ENCODE measurements at places on chromosomes 3 and 15.

DNA sequence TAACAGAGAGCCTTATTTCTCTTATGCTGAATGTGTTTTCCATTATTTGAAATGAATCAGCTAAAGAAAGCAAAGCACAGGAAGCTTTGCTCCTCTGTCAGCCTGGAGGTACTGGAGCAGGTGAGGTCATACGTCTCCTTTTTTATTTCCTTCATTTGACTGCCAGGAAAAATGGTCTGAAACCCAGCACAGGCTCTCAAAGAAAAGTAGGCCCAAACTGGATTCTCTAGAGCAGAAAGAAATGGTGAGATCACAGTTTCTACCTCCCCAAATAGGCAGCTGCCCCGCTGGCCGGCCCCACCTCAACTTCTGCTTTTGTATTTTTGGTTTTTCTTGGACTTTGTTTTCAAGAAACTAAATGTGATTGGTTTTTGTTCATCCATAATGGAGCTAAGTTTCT, 95.1 kb downstream of the RPL39L start:
- no peak for DNase-seq

GRCh38 chr15:99486371-99487336, 79.1 kb upstream of the MEF2A start:
- DNase-seq, result no peak

GRCh38 chr15:70494852-70495571, 268.3 kb downstream of the UACA start:
- DNase-seq, result no peak

- no peak for DNase-seq
Measured at GRCh38 chr15:63172851-63173451, 15.7 kb upstream of the RPS27L start.

DNA sequence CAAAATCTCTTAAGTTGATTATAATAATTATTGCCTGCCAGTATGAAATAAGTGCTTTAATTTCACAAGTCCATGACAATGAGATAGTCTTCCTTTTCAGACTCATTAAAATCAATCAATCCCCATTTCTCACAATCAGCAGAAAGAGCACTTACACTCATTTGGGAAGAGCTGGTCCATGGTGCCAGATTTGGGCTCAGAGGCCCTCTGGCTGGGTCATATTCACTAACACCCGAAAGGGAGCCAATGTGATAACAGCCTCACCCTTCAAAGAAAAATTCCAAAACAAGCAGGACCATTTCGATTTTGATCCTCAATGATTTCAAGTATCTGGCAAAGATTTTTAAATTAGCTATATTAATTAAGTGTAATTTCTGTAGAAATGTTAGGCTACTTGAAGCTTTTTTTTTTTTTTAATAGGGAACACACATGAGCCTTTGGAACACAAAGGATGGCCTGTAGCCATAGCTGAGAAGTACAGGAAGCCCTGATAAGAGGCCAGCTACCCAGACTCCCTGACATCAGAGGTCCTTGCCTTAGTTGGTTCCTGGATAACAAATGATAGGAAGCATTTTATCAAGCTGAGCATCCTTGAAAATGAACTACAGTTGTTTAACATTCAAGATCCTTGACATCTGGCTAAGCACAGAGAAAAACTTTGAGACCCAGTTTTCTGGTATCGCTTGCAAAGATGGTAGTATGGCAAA, 17.1 kb downstream of the MCF2L2 start:
- DNase-seq, result no peak

DNA sequence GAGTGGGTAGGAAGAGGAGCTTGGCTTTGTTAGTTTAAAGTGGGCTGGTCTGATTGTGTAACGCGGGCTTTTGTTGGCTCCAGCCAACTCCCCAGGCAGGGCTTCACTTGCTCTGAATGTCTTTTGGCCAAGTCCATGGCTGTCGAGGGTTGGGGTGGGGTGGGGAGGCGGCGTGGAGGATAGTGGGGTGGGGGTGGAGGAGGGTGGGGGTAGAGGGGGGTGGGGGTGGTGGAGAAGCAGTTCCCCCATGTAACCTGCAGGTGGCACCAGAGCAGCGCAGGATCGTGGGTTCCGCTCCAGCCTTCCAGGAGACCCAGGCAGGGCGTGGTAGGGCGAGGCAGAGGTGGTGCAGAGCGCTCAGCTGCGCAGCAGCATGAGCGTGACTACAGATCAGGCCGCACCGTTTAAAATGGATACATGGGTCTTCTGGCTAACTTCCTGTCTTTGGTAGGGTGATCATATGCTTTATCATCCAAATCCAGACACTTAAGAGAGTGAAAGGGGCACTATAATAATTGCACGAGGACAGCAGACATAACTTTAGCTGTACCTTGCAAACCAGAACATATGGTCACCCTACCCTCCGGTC, 28.3 kb downstream of the GOLGA6A start:
- peak; percentile 66 for DNase-seq

GRCh38 chr3:193732391-193732790, 139.4 kb downstream of the OPA1 start:
- no peak for DNase-seq

GRCh38 chr15:66050264-66050663, 181.0 kb downstream of the RAB11A start:
- no peak for DNase-seq

DNA sequence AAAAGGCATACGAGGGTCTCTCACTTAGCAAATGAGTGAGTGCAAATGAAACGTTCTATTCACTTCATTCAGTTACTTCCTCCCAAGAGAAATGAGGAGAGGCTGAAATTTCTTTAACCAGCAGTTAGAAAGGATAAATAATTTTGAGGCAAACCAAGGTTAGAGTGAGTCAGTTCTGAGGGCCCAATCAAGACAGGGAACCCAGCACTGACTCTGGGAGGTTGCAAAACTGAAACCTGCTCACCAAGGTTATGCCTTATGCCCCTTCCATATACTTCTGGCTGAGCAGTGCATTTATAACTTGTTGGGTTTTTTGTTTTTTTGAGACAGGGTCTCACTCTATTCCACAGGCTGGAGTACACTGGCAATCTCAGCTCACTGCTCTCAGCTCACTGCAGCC, 4.5 kb upstream of the RPSA start:
- no peak for DNase-seq

DNA sequence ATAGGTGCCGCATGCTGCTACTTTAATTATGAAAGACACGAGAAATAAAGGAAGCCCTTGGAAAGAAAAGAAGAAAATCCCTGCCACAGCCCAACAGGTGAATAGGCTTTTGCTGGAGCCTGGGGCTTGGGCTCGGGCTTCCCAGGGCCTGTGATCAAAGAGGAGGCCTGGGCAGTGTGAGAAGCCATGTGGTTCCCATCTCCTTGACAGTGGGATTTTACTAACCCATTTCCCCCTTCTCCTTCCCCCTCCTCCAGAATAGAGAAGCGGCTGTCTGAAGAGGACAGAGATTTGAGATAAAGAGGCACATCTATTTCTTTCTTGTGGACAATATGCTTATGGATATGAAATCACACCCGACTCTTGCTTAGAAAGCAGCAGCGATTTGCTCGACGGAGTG, 369.1 kb downstream of the MCTP2 start:
- DNase-seq, result no peak

DNA sequence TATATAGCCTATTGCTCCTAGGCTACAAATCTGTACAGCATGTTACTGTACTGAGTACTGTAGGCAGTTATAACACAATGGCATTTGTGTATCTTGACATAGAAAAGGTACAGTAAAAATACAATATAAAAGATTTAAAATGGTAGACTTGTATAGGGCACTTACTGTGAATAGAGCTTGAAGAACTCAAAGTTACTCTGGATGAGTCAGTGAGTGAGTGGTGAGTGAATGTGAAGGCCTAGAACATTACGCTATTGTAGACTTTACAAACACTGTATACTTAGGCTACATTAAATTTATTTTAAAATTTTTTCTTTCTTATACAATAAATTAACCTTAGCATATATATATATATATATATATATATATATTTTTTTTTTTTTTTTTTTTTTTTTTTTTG, 140.0 kb upstream of the UBE2E1 start:
- DNase-seq, result no peak

DNA sequence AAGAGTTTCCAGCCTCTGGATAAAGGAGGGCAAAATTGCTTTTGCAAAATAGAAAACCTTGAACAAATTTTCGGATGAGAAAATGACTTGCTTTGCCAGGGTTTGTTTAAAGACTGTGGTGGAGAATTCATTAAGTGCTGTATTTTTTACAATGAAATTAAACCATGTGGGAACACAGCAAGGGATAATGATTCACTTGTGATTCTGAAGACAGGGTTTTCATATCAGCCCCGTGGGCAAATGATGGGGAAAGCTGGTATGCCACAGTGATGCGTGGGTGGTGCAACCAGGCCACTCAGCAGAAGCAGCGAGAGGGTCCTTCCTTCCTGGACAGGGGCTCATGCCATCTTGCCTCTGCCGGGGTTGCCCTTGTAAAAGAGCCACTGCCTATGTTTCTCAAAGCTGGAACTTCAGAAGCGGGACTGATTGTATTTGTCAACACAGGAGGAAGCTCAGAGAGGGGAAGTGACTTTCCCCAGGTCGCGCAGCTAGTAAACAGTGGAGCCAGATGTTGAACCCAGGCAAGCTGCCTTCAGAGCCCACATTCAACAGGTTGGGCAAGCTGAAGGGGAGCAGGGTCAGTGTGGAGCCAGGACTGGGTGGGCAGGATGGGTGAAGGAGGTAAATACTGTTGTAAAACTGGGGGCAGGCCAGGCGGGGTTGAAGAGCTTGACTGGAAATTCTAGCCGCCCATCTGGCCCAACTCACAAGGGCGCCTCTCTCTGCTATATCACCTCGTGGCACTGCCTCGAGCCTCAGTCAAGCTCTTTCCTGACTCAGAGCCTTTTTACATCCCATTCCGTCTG, 79.1 kb downstream of the TOP2B start:
- no peak for DNase-seq

GRCh38 chr3:120558771-120559241, 37.3 kb upstream of the NDUFB4 start:
- DNase-seq, result no peak

DNA sequence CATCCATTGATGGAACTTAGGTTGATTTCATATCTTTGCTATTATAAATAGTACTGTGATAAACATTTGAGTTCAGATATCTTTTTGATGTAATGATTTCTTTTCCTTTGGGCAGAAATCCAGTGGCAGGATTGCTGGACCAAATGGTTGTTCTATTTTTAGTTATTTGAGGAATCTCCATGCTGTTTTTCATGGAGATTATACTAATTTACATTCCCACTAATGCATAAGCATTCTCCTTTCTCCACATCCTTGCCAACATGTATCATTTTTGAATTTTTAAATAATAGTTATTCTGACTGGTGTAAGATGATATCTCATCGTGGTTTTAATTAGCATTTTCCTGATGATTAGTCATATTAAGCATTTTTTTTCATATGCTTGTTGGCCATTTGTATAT, 144.0 kb upstream of the SUCLG2 start:
- DNase-seq, result no peak

DNA sequence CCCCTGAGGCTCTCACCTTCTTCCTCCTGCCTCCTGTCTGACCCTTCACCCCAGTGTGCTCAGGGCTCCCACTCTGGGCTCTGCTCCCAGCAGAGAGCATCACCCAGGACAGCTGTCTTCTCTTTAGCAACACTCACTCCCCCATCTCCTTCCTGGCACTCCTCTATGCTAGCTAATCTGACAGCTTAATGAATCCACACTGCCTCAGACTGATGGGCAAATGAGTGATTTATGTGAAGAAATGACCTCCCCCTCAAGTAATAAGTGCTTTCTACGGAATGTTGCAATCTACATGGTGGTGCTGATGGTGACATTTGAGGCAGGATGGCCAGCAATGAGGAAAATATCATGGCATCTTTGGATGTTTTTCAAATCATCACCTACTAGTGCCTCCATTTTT, 83.6 kb downstream of the LSM3 start:
- no peak for DNase-seq

DNA sequence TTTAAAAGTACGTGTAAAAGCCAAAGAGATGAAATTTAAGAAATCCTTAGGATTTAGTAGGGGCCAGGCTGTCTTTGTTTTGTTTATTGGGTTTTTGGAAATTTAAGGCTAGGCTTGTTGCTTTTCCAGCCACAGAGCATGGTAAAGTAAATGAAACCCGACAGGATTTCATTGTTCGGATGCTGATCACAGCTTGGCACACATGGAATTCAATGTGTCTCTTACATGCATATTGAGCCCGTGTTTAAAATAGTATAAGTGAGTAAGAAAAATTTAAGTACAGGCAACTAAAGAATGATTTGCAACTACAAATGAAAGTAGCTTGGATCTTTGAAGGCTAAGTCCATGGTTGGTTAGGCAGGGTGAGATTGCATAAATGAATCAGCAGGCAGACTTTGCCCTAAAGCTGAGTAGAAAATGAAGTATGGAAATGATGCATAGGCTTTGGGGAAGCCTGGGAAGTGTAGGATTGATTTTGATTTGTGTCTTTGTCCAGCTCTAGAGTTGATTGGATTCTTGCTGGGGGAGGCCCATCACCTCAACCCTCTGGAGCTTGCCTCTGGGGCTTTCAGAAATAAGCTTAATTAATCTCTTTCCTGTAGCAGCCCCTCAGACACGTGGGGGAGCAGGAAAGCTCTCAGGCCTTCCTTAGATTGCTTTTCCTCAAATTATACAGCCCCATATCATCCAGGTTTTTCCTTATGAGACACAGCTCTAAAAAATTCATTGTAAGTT, 68.2 kb upstream of the ADAMTSL3 start:
- DNase-seq, result no peak

DNA sequence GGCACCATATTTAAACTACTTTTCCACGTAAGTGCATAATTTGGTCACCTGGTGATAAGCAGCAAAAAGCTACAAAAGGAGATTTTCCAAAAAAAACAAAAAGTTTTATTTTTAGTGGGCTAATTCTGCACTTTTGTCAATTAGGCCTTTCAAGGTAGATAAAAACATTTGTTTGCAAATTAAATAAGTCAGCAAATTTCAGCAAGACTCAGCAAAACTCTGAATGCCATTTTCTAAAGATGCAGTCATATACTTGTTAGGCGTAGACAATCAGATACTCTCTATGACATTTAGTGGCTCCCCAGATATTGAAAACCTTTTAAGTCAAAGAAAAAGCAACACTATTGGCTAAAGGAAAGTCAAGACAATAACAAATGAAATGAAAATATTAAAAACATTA, 400.2 kb upstream of the GOLIM4 start:
- DNase-seq, result no peak

- DNase-seq, result no peak
Measured at GRCh38 chr3:36900474-36901443, 44.1 kb downstream of the TRANK1 start.

GRCh38 chr15:36430726-36431265, 148.6 kb upstream of the CDIN1 start:
- DNase-seq, result no peak

GRCh38 chr3:106058475-106058874, 189.7 kb upstream of the CBLB start:
- DNase-seq, result no peak

GRCh38 chr15:92954578-92954977, 54.5 kb downstream of the CHD2 start:
- DNase-seq, result no peak

GRCh38 chr15:43913941-43914340, 87.1 kb downstream of the WDR76 start:
- no peak for DNase-seq

GRCh38 chr15:80578206-80578595, 116.9 kb upstream of the ABHD17C start:
- no peak for DNase-seq

- no peak for DNase-seq
Measured at GRCh38 chr15:101609742-101610610, 42.2 kb downstream of the TM2D3 start.

Measured in CMK (cell line).